ENCODE measurements at places on chromosomes 1 and 21. TPM values are rescaled to one million over a fixed set of nuclear protein-coding genes. Genes with fewer than 3 reads are reported as not detected.

PEA15 gene
- total RNA-seq: 166 TPM

OR10J1 gene
- not detected for total RNA-seq

AIRE gene
- not detected for total RNA-seq

TAS1R1 gene
- total RNA-seq: not detected

ATAD3C gene
- total RNA-seq: not detected

SLC1A7 gene
- not detected for total RNA-seq

AQP10 gene
- total RNA-seq: not detected

DYNLT4 gene
- total RNA-seq: 0.74 TPM
